M059J (cell line): ENCODE measurements at places on chromosomes 4 and X. TPM values are rescaled to one million over a fixed set of nuclear protein-coding genes. Genes with fewer than 3 reads are reported as not detected.

DNA sequence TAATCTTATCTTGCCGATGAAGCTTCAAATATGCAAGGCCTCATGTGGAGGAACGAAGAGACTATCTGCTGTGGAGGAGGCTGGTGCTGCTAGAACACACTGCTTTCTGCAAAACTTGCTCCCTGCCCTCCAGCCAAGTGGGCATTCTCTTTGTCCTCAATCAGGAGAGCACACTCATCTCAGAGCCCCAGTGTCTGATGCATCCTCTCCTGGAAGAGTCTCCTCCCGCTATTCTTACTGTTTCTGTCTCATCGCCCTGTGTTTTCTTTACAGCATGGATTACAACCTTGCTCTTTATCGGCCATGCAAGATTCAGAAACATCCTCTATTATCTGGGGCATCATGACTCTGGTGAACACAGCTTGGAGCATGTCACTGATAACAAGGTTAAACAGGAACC is 68.2 kb upstream of the MTNR1A start:
- DNase-seq = peak; percentile 31

Gene GPC4
- 8.6 and 17.7 TPM in 2 replicates for total RNA-seq

Gene NRK
- total RNA-seq = not detected in 2 replicates

Gene NPY1R
- not detected in 2 replicates for total RNA-seq

DNA sequence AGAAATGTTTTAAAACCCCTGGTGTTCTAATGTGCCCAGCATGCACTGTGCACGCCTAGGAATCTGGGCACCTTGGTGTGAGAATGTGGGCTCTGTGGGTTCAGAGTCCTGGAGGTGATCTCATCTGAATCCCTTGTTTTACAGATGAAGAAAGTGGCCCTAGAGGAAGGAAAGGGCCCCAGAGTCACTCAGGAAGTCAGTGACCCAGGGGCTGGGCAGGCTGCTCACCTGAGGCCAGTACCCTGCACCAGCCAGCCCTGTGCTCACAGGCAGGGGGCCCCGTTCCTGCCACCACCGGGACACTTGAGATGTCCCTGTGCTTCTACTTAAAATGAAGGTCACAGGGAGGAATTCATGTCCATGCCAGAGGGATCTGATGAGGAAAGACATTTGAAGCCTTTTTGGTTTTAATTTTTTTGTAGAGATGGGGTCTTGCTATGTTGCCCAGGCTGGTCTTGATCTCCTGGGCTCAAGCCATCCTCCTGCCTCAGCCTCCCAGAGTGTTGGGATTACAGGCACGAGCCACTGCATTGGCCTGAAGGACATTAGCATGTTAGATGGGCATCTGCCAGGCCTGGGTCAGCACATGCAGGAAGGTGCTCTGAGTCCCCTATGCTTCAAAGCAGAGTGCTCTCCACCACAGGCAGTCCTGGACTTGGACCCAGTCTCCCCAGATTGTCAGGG is 7.4 kb upstream of the S100P start:
- DNase-seq = no peak
